ENCODE measurements at places on chromosomes 1 and 21. TPM values are rescaled to one million over a fixed set of nuclear protein-coding genes. Genes with fewer than 3 reads are reported as not detected.

DNA sequence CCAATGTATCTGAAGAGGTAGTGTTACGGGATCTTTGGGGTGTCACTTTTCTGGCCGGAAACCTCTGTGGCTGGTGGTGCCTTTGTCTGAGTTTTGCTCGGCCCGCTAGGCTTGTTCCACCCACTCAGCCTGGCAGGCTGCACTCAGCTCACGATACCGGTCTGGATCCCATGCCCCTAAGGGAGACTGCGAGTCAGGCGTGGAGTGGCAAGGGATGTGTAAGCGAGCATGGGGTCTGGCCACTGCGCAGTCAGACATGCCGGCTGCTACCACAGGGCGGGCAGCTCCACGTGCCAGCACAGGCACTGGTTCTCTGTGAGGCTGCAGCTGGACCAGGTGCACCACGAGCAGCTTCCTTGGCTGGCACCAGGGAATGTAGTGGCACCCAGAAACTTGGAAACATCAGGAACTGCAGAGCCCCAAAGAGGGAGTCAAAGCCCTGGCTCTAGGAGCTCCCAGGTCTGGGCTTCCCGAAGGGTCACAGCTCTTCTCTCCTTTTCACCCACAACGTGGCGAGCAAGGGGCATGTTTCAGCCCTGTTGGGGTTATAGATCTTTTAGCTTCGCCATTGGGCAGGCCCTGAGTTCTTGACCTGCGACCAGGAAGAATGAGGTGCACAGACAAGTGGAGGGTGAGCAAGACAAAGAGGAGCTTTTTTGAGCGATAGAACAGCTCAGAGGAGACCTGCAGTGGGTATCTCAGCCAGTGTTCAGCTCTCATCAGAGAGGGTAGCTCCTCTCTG is 23.8 kb upstream of the LRRC8C start:
- DNase-seq: no peak

TTC34 gene
- 1.4 TPM for polyA plus RNA-seq

CD1D gene
- polyA plus RNA-seq: 6.3 TPM

TACSTD2 gene
- polyA plus RNA-seq: 58.5 TPM

TMEM35B gene
- 41.9 TPM for polyA plus RNA-seq

PDC gene
- polyA plus RNA-seq: 0.34 TPM

Data from left renal pelvis (tissue), 4 donors.